ENCODE measurements at places on chromosomes 11 and 22.
A peak's percentile ranks its signal among the peaks of the same experiment; 100 is the strongest.

GRCh38 chr22:19455585-19456370, 8.3 kb upstream of the C22orf39 start:
- no peak for DNase-seq

GRCh38 chr11:91794146-91794545, 430.5 kb upstream of the FAT3 start:
- DNase-seq, result no peak

- no peak for DNase-seq
Measured at GRCh38 chr11:73997120-73997770, 11.6 kb downstream of the UCP3 start.

GRCh38 chr11:83649528-83649855, 363.3 kb upstream of the CCDC90B start:
- no peak for DNase-seq

- no peak for DNase-seq
Measured at GRCh38 chr11:17725174-17725573, 5.8 kb downstream of the MYOD1 start.

DNA sequence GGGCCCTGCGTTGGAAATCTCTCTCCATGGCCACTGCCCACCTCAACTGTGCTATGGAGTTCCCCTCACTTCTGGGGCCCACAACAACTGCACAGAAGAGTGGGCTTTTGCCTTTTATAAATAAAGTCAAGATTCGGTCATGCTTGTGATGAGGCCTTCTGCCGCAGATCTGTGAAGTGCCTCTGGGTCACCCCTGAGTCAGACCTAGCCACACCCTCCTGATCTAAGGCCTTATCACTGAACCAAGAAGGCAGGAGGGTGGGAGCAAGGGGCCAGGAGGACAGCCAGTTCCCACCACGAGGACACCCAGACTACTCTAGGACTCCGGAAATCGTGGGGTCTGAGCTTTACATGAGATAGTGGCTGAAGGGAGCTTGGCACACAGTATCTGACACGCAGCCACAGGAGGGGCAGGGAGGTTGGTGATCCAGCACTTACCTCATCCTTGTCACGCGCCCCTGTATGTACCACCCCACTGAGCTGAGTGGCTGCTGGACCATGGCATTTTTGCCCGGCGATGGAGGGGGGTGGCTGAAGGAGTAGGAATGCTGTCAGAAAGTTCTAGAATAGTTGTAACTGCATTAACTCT, 115.7 kb downstream of the ABTB2 start:
- DNase-seq, result no peak

DNA sequence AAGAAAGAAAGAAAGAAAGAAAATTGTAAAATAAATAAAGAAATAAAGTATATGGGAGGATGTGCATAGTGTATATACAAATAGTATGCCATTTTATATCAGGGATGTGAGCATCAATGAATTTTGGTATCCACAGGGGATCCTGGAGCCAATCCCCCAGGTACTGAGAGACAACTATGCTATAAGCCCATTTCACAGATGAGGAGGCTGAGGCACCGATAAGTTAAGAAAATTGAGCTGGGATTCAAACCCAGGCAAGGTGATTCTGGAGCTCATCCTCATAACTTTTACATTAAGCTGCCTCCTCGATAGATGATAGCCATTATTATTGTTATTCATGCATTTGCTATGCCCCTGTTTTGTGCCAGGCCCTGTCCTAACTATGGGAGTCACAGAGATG, 47.0 kb upstream of the ACCSL start:
- DNase-seq, result no peak

- DNase-seq, result peak; percentile 19
Measured at GRCh38 chr11:9004183-9004926, 554 bp upstream of the NRIP3 start.

DNA sequence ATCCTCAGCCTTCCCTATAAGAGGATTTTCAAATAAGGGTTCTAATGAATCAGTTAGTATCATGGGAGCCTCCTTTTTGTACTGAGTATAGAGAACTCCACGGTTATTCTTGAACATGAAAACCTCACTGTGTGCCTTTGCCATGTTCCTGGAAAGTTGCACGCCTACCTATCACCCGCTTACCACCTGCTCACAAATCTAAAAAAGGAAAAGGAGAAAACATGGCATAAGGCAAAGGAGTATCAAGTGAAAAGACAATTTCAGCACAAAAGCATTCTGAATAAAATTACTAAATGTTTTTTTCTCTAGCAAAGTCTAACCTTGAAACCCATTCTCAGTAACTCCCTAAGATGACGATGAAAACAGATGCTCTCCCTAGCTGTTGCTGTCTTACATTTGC, 511.8 kb upstream of the API5 start:
- no peak for DNase-seq

DNA sequence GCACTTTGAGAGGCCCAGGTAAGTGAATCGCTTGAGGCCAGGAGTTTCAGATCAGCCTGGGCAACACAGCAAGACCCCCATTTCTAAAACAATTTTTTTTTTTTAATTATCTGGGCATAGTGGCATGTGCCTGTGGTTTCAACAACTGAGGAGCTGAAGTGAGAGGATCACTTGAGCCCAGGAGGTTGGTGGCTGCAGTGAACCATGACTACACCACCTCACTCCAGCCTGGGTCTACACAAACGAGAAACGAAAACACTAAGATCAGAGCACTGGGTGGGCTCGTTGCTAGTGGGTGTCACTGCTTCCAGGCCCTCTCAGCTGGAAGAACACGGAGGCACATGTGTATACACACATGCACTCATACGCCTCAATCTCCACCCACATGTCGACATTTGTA, 4.1 kb upstream of the MOB2 start:
- no peak for DNase-seq

DNA sequence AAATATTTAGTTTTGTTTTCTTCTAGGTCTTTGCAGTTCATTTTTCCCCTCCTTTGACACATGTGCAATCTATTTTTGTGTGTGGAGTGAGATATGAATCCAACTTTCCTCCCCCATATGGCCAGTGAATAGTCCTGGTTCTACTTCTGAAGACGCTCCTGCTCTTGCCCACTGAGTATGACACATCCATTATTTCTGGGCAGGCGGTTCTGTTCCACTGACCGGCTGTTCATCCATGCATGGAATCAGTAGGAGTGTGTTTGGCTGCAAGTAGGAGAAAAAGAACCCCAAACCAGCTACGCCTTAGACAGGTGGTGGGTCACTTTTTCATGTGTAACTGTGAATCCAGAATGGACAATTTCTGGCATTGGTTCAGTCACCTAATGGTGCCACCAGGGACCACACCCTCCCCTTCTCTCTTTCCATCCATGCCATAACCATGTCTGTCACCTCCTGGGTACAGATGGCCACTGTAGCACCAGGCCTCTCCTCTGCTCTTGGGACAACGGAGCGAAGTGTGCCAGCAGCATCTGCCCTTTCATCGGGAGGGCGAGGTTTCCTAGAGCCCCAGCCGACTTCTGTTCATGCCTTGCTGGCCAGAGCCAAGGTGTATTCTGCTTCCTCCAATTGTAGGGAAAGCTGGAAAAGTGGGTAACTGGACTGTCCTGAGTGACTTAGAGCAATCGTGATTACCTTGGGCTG, 67.4 kb upstream of the SLC22A12 start:
- DNase-seq, result no peak

DNA sequence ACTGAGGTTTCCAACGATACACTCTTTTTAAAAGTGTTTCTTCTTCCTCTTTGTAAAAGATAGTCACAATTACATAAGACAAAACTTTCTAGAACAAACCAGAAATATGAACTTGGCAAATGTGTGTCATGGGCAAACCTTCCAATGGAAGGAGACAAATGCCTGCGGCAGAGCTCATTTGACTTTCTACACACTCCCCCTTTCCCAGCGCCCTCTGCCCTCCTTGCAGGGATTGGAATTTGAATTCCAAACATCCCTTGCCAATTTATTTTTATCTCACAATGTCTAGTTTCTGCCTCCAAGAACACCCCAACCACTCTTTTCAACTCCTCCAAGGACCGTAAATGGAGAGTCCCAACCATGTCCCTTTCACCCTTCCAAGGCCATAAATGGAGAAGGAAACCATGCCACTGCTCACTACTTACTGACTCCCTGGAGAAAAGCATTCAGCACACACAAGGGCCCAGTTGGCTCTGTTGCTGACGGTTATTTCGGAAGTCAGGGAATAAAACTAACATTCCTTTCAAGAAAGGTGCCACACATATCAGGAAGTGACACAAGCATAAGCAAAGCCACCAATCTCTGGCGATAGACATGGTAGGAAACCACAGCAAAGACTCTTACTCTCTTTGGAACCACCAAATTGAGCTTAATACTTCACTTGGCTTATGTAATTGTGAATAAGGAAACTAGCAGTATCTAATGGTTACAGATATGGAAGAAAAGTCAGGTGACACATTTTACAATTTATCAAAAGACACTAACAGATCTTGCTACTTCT, 15.0 kb upstream of the ESAM start:
- DNase-seq, result no peak

- no peak for DNase-seq
Measured at GRCh38 chr11:68148879-68149278, 27.7 kb upstream of the CHKA start.

DNA sequence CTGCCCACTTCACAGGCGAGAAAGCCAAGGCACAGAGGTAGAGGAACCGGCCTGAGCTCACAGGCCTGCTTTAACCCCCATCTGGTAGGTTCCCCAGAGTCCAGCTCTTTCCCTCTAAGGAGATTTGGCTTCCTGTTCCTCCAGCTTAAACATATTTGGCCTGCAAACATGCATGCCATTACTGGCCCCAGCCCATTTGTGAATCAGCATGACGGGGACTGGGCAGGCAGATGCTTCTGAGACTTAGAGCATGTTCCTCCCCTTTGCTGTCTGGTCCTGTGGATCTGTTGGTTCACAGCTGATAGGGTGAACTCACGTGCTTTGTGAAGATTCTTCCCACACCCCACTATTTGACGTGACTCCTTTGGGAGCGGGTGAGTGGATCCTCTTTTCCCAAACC, 12.6 kb downstream of the CHST1 start:
- no peak for DNase-seq

GRCh38 chr11:35105319-35106079, 33.5 kb upstream of the CD44 start:
- no peak for DNase-seq

GRCh38 chr11:17063171-17064002, 14.1 kb downstream of the RPS13 start:
- peak; percentile 58 for DNase-seq

DNA sequence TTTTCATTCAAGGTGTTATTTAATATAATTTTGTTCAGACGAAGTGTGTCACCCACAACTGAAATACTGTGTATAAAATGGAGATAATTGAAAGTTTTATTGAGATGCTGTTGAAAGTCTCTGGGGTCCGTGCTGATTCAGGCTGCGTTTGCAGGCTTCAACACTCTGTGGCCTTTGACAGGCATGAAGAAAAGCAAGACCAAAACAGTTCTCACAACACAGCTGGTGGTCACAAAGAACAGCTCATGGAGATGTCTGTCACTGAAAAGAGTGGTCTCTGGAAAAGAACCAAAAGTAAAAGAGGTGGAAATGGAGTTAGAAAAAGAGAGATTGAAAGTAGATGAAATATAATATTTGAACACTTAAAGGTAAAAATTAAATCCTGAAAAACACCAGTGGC, 9.8 kb upstream of the MPPED2 start:
- no peak for DNase-seq

GRCh38 chr22:44441401-44442185, 56.4 kb downstream of the RTL6 start:
- no peak for DNase-seq

DNA sequence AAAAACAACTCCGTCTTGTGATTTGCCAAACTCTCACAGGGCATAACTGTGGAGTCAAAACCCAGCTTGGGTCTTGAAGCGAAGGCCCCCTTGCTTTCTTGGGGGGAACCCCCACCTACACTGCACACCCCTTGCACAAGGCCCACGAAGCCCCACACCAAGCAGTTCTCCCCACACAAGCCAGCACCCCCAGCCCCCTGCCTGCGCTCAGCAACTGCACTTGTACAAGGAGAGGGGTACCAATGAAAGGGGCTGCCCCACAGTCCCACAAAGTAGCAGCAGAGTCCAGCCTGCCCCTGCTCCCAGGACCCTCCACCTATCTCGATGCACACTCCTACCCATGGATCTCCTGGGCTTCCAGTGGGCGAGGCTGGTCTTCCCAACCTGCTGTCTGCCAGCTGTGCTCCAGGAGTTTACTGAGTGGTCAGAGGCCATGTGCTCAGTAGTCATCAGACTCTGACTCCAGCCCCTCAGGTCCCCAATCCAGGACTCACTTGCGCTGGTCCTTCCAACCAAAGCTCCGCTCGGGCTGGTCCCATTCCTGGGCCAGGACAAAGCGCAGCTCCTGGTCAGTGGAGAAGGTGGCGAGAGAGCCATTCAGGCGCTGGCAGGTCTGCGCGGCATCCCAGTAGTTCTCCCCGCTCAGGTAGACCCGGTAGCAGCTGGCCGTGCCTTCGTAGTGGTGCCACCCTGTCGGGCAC, 57.7 kb downstream of the DGCR2 start:
- DNase-seq, result no peak

DNA sequence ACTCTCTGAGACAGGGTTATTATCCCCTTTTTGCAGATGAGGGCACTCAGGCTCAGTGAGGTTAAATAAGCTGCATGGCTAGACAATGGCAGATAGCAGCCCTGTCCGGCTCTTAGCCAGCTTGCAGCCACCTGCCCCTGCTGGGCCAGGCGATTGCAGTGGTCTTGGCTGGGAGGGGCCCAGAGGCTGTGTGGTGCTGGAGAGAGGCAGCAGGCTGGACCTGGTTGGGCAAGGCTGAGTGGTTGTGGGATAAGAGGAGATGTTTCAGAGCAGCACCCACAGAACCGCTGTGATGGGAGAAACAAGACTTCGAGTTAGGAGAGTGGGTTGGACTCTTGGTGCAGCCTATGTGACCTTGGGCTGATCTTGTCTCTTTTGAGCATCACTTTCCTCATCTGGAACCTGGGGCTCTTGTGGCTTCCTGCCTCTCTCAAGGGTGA, 25.5 kb downstream of the PTPRJ start:
- DNase-seq, result no peak

DNA sequence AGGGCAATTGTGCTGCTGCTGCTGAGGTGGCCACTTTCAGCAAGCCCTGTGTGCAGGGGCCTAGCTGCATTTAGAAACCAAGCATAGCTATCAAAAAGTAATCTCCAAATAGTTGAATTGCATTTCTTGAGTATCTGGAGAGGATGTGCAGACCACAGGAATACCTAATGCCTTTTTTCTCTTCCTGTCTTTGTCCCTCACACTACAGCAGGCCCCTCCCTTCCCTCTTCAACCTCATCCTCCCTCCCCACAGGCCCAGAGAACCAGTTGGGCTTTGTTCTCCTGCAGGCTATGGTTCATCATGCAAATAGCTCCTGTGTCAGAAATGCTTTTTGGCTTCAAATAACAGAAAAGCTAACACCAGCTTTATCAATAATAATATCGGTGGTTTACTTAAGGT, 47.7 kb downstream of the DKK3 start:
- DNase-seq, result no peak

DNA sequence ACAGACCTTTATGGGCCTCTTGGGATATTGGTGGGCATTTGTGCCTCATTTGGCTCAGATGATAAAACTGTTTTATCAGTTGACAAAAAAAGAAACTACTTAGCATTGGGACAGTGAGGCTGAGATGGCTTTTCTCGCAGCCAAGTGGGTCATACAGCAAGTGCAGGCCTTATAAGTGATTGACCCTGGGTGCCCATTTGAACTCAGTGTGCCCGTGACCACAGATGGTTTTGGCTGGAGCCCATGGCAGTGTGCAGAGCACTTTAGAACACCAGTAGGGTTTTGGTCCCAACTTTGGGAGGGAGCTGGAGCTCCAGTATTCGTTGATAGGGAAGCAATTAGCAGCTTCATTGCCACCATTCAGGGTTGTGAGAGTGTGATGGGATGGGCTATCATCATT, 404.5 kb upstream of the LARGE1 start:
- no peak for DNase-seq

- DNase-seq, result no peak
Measured at GRCh38 chr11:35563484-35564244, 38.2 kb upstream of the PAMR1 start.

- peak; percentile 43 for DNase-seq
Measured at GRCh38 chr11:118224511-118225188, at the start of gene JAML. TSS of gene JAML (minus strand) at chr11:118225011. CDS start at chr11:118214866, 10,145 bp downstream.
